ENCODE measurements at places on chromosomes 13 and 19. TPM values are rescaled to one million over a fixed set of nuclear protein-coding genes. Genes with fewer than 3 reads are reported as not detected.

ADGRE3 gene
- total RNA-seq = not detected

ZNF443 gene
- total RNA-seq = 5.9 TPM

DNA sequence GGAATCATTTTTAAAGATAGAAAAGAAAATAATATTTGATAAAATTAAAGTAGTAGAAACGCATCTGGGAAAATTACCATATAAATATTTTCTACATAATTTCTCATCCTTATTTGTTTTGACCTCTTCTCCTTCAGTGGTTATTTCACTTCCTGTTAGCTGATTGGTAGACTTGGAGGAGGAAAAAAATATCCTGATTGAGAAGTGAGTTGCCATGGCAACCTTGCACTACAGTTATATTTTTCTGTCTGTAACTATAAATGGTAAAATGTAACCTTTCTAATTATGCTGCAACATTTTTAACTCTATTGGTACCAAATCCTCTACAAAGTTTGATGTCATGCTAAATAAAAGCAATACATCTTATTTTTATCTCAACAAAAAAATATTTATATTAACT, 45.2 kb downstream of the SCEL start:
- no peaks in the 10 kb centered on the region for H3K27me3 ChIP-seq
- no peak overlapping the region for H3K4me3 ChIP-seq
- H3K4me1 ChIP-seq = no peaks in the 10 kb centered on the region
- H3K36me3 ChIP-seq = no peaks in the 10 kb centered on the region

DNA sequence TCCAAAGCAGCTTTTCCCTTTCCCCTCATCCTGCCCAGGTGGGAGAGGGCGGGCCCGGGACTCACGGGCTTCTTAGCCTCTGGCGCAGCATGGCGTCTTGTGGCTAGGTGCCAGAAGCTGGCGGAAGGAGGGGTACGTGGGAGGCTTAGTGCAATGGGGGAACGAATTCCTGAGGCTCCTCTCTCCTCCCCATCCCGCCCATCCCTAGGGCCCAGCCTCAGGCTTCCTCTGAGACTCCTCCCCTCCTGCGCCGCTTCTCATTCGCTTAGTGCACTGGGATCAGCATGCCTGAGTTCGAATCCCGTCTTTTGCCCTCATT, 297.8 kb downstream of the ZNF536 start:
- no peak for DNase-seq
- no peak overlapping the region for H3K4me3 ChIP-seq
- no peak overlapping the region for H3K27ac ChIP-seq
- H3K36me3 ChIP-seq = no peaks in the 10 kb centered on the region

DNA sequence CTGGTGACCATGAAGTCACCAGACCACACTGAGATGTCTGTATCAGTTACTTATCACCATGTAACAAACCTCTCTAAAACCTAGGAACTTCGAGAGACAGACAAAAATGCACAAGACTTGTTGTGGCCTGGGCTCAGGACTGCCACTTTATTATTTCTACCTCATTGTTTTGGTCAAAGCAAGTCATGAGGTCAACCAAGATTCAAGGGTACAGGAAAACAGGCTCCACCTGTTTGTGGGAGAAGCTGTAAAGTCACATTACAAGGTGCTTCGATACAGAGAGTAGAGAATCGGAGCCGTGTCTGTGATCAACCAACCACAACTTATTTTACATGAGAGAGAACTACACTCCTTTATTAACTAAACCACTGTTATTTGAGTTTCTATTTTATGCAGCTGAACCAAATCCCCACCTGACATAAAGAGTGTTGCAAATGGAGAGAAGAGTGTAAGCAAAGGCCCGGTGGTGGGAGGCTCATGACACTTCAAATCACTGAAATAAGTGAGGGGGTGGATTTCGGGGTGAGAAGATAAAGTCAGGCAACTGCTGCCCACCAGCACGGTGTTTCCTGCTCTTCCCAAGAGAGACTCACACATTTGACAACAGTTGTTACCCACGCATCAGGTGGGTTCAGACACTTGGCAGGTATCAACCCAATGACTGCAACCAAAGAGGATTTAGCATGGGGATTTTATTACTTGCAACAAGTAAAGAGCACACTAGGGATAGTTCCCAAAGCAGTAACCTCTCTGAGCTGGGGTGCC, 39.0 kb upstream of the IGSF23 start:
- H3K27ac ChIP-seq = no peak overlapping the region
- no peaks in the 10 kb centered on the region for H3K4me1 ChIP-seq
- no peak overlapping the region for H3K4me3 ChIP-seq
- H3K36me3 ChIP-seq = no peaks in the 10 kb centered on the region
- no peaks in the 10 kb centered on the region for H3K27me3 ChIP-seq
- no peak for DNase-seq

- no peaks in the 10 kb centered on the region for H3K27me3 ChIP-seq
- H3K4me1 ChIP-seq = peaks cover 23% of the 10 kb centered on the region
- no peak for DNase-seq
Observed at GRCh38 chr13:75482820-75483079, 781 bp upstream of the TBC1D4 start.

- DNase-seq = no peak
- peak overlapping the region; percentile 5 for H3K4me3 ChIP-seq
- peak overlapping the region; percentile 24 for H3K27ac ChIP-seq
- H3K27me3 ChIP-seq = no peaks in the 10 kb centered on the region
- H3K36me3 ChIP-seq = no peaks in the 10 kb centered on the region
Observed at GRCh38 chr19:31317093-31317492, 32.1 kb downstream of the TSHZ3 start.

DNA sequence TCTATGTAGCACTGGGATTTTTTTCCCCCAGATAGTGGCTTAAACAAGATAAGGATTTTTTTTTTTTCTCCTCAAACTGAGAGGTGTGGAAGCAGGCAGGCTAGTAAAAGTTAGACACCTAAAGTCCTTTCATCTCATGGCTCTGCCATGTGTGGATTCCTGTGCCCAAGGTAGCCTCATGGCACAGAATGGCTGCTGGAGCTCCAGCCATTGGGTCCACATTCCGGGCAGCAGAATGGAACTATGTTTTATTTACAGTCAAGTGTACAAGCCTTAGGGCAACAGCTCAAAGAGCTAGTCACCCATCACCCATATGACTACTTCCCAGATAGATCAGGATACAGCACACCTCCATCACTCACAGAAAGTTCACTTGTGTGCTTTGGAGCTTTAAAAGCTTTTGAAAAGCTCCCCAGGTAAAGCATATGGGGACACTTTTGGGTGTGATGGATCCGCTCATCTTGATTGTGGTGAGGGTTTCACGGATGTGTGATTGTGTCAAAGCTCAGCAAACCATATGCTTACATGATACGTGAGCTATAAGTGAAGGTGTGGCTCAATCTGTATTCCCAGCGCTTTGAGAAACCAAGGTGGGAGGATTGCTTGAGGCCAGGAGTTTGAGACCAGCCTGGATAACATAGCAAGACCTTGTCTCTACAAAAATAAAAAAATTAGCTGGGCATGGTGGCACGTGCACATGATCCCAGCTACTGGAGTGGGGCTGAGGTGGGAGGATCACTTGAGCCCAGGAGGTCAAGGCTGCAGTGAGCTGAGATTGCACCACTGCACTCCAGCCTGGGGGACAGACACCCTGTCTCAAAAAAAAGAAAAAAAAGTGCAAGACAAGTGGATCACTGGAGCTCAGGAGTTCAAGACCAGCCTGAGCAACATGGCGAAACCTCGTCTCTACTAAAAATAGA, 18.1 kb downstream of the PGLS start:
- H3K4me3 ChIP-seq = no peak overlapping the region
- no peak for DNase-seq
- no peaks in the 10 kb centered on the region for H3K36me3 ChIP-seq
- H3K27ac ChIP-seq = no peak overlapping the region
- no peaks in the 10 kb centered on the region for H3K4me1 ChIP-seq
- H3K27me3 ChIP-seq = no peaks in the 10 kb centered on the region

- H3K4me3 ChIP-seq = no peak overlapping the region
- H3K4me1 ChIP-seq = peaks cover 4% of the 10 kb centered on the region
- H3K27me3 ChIP-seq = no peaks in the 10 kb centered on the region
- no peak overlapping the region for H3K27ac ChIP-seq
- no peak for DNase-seq
Observed at GRCh38 chr19:7337380-7338194, 11.2 kb upstream of the ARHGEF18 start.

MARCHF2 gene
- total RNA-seq = 146 TPM

TEX29 gene
- 2.9 TPM for total RNA-seq

SCAF1 gene
- 20.4 TPM for total RNA-seq

DNA sequence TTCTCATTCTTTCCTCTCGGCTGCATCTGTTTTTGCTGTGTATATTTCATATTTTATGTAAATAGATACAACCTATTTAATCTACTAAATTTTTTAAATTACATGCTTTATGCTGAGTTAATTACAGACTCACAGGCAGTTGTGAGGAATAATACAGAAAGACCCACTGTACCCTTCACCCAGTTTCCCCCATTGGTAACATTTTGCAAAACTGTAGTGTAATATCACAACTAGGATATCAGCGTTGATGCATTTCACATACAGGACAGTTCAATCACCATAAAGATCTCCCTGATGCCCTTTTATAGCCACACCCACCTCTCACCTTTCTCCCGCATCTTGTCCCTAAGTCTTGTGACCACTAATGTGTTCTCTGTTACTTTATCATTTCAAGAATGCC, 43.5 kb downstream of the GSX1 start:
- H3K36me3 ChIP-seq = no peaks in the 10 kb centered on the region
- H3K27ac ChIP-seq = no peak overlapping the region
- no peaks in the 10 kb centered on the region for H3K4me1 ChIP-seq

DNA sequence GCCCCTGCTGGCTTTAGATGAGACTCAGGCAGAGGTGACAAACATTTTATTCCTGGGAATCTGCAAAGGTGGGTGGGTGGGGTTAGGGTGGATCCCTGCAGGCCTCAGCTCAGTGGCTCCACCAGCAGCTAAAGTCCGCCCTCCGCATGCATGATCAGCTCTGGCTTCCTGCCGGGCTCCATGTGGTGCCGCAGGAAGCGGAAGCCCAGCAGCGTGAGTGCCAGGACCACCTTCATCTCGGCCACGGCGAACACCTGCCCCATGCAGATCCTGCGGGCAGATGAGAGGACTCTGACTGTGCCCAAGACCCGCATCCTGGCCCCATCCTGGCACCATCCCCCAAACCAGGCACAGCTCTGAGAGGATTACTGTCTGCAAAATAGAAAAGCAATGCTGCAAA, 26.3 kb downstream of the CYP4F2 start:
- H3K27ac ChIP-seq = no peak overlapping the region
- H3K4me3 ChIP-seq = no peak overlapping the region
- H3K36me3 ChIP-seq = no peaks in the 10 kb centered on the region
- DNase-seq = no peak
- no peaks in the 10 kb centered on the region for H3K27me3 ChIP-seq
- no peaks in the 10 kb centered on the region for H3K4me1 ChIP-seq

- no peak for DNase-seq
- H3K27ac ChIP-seq = no peak overlapping the region
- H3K4me1 ChIP-seq = no peaks in the 10 kb centered on the region
- H3K4me3 ChIP-seq = no peak overlapping the region
Observed at GRCh38 chr19:41695745-41696144, 7.7 kb upstream of the CEACAM7 start.

- H3K36me3 ChIP-seq = no peaks in the 10 kb centered on the region
- no peak overlapping the region for H3K4me3 ChIP-seq
- no peak overlapping the region for H3K27ac ChIP-seq
- H3K27me3 ChIP-seq = no peaks in the 10 kb centered on the region
Observed at GRCh38 chr19:47540748-47541147, 25.9 kb upstream of the NAPA start.

- DNase-seq = no peak
- H3K27ac ChIP-seq = no peak overlapping the region
- peaks cover 15% of the 10 kb centered on the region for H3K4me1 ChIP-seq
- no peaks in the 10 kb centered on the region for H3K27me3 ChIP-seq
- no peak overlapping the region for H3K4me3 ChIP-seq
Observed at GRCh38 chr13:50589139-50589538, 254.4 kb downstream of the DLEU7 start.

DNA sequence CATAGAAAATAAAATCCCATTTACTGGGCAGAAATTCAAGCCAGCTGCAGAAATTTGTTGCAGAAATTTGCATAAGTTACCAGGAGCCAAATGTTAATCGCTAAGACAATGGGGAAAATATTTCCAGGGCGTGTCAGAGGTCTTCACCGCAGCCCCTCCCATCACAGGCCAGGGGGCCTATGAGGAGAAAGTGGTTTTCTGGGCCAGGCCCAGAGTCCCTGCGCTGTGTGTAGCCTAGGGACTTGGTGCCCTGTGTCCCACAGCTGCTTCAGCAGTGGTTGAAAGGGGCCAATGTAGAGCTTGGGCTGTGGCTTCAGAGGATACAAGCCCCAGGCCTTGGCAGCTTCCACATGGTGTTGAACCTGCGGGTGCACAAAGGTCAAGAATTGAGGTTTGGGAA, 278.9 kb upstream of the PCDH9 start:
- no peaks in the 10 kb centered on the region for H3K27me3 ChIP-seq
- no peak overlapping the region for H3K27ac ChIP-seq
- no peak for DNase-seq
- H3K4me1 ChIP-seq = no peaks in the 10 kb centered on the region

GRCh38 chr19:6997679-6998445, 23.4 kb downstream of the MBD3L2B start:
- no peaks in the 10 kb centered on the region for H3K27me3 ChIP-seq
- H3K36me3 ChIP-seq = no peaks in the 10 kb centered on the region
- no peak overlapping the region for H3K4me3 ChIP-seq
- no peak for DNase-seq
- H3K27ac ChIP-seq = no peak overlapping the region

DNA sequence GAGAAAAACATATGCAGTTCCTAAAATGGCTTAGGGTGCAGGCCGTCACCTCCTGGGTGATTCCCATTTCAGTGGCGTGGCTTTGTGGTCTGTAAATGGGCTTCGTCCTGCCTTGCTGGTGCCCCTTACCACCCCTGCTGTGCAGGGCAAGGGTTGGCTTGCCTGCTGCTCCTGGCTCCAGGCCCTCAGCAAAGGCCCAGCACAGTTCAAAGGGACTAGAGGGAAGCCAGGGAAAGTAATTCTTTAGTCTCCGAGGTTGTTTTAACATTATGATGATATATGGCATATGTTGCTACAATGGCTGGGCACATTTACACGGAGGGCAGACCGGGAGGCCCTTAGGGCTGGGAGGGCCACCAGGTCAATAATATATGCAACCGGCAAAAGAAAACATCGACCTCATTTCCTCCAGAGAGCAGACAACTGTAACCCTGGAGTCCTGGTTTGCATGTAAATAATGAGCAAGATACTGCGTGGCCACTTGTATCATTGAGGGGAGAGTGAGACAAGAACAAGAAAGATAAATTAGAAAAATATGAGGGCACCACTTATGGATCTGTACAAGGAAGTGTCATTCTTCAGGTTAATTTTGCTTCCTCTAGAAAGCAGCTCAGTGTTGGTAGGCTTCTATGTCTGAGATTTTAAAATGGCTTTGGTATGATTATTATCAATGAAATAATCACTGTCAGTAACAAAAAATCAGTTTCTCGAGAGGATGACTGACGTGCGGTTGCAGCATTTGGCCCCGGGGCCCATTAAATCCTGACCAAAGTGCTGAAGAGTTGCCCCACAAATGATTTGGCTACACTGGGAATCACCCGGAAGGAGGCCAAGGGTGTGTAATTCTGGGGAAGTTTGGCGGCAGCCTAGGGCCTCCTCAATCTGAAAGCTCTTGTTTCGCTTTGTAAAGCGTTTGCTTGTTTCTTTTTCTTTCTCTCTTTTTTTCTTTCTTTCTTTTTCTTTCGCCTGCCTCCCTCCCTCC, 32.8 kb upstream of the URI1 start:
- no peak overlapping the region for H3K27ac ChIP-seq
- H3K4me3 ChIP-seq = no peak overlapping the region
- no peaks in the 10 kb centered on the region for H3K27me3 ChIP-seq
- H3K4me1 ChIP-seq = no peaks in the 10 kb centered on the region
- H3K36me3 ChIP-seq = no peaks in the 10 kb centered on the region

GRCh38 chr19:15108145-15108844, 1.1 kb downstream of the SYDE1 start:
- peak overlapping the region; percentile 75 for H3K4me3 ChIP-seq
- no peaks in the 10 kb centered on the region for H3K36me3 ChIP-seq
- no peaks in the 10 kb centered on the region for H3K27me3 ChIP-seq
- H3K4me1 ChIP-seq = peaks cover 20% of the 10 kb centered on the region
- DNase-seq = no peak
- peak overlapping the region; percentile 87 for H3K27ac ChIP-seq

Measured in vagina (tissue), 2 donors.